GOT3 (cell line): ENCODE measurements at places on chromosomes 11 and 22.

DNA sequence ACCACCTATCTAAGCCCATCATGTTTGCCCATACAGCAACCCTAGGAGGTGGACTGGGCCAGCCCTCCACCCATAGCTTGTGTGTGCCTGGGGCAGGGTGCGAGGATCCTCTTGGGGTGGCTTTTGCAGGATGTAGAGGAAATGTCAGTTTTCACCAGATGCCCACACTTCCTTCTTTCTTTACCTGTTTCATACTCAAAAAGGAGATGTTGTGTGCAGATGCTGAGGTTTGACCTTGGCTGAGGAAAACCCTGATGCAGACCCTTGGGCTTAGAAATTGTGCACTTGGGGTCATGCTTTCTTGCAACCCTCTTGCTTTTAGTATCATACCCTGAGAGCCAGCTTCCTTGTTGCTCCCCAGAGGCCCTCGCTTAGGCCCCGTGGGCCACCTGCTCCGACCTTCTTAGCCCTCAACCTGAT lies 2.2 kb downstream of the HTR3A start:
- DNase-seq: no peak

DNA sequence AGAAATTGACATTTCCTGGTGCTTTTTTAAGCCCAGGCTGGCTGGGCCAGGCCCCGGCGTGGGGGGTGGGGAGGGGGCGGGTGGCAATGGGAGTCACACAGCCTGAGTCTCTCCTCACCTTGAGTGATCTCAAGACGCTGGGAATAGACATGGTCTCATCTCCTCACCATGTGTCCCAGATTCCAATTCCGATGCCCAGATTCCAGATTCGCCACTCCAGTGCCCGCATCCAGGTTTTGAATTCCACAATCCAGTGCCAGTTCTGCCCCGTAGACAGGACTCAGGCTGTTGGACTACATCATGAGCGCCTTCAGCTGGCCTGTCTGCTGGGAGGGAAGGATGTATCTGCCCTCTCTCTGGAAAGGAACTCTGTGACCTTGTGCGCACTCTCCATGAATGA lies 19.1 kb downstream of the KCNC1 start:
- no peak for DNase-seq

DNA sequence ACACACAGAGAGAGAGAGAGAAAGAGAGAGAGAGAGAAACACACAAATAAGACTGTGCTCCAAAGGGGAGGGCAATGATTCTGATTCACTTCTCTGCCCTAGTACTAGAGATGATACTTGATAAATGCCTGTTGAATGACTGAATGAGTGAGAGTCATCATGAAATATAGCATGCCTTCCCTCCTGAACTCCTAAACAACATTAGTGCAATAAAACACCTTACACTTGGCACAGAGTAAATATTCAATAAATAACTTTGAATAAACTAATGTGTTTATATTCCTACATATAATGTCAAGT lies 511.2 kb upstream of the RAG2 start:
- DNase-seq: no peak

- no peak for DNase-seq
These were observed 81.3 kb downstream of the MYO18B start for GRCh38 chr22:25823276-25823675.

DNA sequence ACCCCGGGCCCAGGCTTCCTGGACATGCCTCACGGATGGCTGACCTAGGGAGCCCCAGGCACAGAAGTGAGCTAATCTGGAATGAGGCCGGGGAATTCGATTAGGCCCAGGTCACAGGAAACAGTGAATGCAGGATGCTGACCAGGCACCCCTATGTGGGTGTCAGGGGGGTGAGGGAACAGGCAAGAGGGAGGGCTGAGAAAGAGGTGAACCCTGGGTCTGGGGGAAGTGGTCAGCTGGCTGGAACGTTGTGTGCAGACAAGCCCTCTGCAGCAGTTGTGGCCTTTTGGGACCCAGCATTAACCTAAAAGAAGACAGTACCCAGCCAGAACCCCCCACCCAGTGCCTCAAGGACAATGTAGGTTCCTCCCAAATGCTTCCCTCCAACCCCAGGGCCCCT lies 8.1 kb downstream of the SERHL2 start:
- DNase-seq: no peak

- no peak for DNase-seq
These were observed 375 bp downstream of the SLC25A1 start for GRCh38 chr22:19178065-19178656.

DNA sequence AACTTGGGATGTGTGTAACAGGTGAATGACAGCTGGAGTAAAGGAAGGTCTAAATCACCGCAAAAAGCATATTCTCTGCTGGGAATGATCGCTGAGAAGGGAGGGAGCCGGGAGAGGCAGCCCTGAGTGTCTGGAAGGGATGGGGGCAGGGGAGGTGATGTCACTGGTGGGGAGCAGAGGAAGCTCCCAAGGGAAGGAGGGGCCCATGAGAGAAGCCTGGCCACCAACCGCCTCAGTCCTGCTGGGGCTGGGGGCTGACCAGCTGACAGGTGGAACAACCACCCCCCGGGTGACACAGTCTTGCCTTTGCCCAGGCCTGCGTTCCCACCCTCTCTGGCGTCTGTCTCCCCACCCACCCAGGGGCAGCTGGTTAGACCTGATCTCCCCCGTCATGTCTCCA lies 6.0 kb upstream of the FLRT1 start:
- DNase-seq: no peak

DNA sequence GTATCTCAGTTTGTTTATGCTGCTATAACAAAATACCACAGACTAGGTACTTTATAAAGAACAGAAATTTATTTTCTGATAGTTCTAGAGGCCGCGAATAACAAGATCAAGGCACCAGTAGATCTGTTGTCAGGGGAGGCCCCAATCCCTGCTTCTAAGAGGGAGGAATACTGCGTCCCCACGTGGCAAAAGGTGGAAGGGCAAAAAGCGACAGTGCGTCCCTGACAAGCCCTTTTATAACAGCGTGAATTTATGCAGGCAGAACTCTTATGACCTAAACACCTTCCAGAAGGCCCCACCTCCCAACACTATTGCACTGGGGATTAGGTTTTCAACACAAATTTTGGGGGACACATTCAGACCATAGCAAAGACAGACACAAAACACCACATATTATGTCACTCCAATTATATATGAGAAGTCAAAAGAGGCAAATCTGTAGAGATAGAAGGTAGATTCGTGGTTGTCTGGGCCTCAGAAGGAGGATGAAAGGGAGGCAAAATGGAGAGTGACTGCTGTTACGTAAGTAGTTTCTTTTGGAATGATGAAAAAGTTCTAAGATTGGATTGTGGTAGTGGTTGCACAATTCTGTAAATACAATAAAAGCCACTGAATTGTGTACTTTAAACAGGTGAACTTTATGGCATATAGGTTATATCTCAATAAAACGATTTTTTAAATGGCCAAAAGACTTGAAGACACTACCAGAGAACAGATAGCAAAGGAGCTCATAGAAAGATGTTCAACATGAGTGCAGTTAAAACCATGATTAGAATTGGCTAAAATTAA lies 30.1 kb upstream of the TNRC6B start:
- no peak for DNase-seq

DNA sequence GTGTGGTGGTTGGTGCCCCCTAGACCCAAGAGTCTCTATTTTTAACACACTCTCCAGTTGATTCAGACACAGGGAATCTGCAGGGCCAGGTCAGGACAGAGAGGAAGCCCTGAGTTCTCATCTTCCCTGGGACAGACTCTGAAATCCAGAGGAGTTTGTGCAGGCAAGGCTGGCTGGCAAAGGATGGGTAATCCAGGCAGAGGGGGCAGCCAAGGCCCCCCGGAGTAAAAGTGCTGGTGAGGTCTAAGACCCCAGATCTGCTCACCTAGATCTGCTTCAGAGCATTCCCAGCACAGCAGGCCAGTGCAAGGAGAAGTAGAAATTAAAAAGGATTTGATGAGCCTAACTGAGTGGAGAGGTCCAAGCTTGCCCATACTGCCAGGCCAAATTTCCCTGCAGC lies 40.6 kb upstream of the MN1 start:
- no peak for DNase-seq

- no peak for DNase-seq
These were observed 20.9 kb upstream of the NARS2 start for GRCh38 chr11:78595436-78596130.

GRCh38 chr11:80856066-80856465 lies 1415.2 kb upstream of the TENM4 start:
- no peak for DNase-seq

DNA sequence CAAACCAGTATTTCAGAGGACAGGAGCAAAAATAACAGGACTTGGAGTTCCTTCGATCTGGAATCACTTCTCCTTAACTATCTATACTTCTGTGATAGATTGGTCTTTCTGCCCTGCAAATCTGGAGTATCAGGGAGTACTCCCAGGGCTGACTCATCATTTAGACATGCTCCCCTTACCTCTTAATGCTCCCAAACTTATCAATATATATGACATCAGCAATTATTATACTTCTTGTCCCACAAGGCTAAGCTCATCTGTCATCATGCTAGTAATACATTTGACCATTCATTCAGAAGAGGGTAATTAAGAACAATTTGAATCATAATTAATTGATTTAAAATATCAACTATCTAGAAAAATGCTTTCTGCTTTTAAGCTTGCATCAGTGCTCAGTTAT lies 163.8 kb downstream of the SWAP70 start:
- DNase-seq: no peak

GRCh38 chr11:68825571-68825970 lies 16.1 kb downstream of the CPT1A start:
- DNase-seq: no peak

DNA sequence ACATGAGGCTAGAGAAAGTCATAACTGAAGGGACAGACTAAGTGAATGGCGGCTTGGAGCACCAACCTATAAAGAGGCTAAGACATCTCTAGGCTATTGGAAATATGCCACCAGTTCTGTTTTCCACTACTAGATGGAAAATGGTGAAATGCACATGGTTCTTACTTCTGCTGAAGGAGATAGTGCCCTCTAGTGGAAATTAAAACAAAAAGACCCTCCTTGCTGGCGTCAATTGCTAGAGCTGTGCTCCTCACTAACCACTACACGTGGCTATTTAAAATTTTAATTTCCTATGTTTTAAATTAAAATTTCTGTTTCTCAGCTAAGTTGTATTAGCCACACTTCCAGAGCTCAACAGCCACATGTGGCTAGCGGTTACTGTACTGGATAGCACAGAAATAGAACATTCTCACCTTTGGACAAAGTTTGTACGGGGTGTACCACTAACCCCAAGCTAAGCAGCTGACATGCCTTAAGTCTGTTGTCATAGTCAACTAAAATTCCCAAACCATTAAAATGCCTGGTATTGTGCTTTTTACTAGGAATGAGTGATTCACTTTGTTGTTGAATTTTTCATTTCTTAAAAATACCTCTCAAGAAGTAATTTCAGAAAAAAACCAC lies 34.1 kb upstream of the CALCA start:
- DNase-seq: no peak

GRCh38 chr11:42172441-42172840 lies 713.0 kb upstream of the LRRC4C start:
- DNase-seq: no peak

GRCh38 chr11:107711861-107712755 lies at the start of gene SLN:
TSS of gene SLN (minus strand) at chr11:107712056.
- DNase-seq: no peak

DNA sequence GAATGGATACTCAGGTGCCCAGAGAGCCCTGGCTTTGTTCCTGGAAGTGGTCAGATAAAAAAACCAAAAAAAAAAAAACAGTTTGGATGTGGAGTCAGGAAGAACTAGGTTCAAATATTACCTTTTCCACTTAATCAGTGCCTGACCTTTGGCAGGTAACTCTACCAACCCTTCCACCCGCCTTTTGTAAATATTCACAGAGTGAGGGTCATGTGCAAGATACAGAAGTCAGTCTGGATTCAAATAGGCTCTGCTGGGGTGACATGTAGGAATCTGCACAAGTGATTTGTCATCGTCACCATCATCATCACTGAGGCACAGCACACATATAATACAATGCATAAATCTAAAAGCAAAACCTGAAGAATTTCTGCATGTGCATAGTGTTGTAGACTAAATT lies 490.7 kb downstream of the MIAT start:
- DNase-seq: no peak

DNA sequence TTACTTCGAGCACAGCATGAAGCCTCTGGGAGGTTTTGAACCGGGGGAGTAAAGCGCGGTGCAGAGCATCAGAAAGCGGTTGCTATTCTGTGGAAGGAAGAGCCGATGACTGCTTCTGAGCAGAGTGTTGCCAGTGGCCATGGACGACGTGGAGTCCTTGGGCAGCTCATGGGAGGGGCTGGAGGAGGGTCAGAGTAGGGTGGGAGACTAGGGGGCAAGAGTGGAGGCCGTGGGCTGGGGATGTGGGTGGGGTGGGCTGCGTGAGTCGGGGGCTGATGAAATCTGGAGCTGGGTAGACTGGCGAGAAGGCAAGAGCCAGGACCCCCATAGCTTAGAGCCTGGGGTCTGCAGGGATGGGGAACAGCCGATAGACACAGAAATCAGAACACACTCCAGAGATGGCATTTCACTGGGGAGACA lies 40.2 kb downstream of the TBC1D22A start:
- DNase-seq: no peak
